GM23338 (cell line): ENCODE measurements at places on chromosomes 5 and 9.

DNA sequence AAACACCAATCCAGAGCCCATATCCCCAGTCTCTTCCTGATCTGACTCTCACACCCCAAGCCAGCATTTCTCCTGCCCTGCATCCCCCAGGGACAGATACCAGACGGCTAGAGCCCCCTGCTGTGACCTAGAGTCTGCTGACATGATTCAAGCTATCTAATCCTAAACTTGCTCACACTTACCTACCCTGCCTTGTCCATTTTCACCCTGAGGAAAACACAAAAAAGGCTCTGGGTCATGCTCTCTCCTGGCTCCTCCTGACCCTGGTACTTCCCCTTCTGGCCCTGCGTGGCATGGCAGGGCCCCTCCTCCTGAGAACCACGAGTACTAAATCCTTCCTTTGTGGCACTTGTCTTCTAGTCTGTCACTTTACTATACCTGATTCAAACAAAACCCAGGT is 2.8 kb upstream of the ARRDC1 start:
- DNase-seq, result no peak

GRCh38 chr9:35313916-35314315 is 152.1 kb downstream of the UNC13B start:
- DNase-seq, result peak; percentile 8

DNA sequence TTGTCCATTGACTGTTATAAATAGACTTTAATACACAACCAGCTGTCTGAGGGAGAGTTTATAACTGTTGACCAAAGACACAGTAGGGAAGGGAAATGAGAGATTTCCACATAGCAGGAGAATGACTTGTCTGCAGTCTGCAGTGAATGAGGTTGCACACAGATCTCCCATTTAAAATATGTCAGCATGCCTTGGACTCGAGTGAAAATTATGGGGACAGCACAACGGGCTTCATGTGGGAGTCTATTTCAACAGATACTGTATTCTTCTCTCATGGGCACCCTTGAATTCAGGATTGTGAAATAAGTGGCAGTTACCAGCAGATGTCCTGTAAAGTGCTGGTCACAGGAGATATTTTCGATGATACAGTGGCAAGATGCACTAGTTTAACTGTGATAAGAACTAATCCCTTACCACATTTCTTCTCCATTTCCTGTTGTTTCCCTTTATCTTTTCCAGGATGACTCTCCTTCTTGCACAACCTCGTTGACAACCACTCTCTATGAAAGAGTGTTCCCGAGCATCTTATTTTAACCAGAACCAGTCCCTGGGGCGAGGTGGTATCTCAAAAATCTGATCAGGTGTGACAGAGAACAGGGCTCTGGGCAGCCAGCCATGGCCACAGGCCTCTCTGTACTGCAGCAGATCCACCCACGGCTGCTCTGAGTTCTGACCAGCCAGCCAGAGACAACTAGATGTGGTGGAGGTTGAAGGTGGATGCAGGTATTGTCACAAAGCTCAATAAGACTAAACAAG is 51.5 kb upstream of the MAP3K1 start:
- no peak for DNase-seq

DNA sequence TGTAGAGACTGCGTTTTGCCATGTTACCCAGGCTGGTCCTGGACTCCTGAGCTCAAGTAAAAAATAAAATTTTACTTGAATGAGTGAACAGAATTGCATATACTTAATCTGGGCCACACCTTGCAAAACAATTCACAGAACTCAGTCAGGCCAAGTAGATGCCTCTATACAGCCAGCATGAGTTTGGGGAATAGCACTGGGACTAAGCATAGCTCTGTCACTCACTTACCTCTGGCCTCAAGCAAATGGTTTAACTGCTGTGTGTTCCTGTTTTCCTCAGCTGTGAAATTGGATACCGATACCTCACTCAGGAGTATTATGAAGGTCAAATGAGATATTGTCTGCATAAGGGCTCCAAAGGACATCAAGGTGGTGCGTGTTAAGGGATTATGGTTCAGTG is 10.9 kb upstream of the FRMPD1 start:
- no peak for DNase-seq

DNA sequence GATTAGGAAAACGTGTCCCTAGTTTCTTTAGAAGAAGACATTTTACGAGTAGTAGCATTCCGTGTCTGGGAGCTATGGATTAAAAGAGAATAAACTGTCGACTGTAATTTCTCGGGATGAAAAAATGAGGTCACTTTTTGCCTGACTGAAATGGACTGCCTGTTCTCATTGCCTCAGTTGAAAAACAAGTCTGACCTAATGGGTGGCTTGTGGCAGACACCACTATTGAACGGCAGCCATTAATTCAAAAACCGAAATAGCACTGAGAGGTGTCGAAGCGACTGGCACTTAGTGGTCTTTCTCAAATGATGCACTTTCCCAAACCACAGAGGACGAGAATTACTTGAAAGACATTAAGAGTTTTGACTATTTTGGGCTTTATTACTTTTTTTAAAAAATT is 35.4 kb downstream of the OSTF1 start:
- no peak for DNase-seq

GRCh38 chr9:6106711-6107339 is 91.4 kb upstream of the RANBP6 start:
- peak; percentile 70 for DNase-seq

- DNase-seq, result no peak
Measured at GRCh38 chr5:95262933-95263660, 21.8 kb downstream of the MCTP1 start.

GRCh38 chr9:15205632-15206420 is 101.2 kb downstream of the TTC39B start:
- no peak for DNase-seq

GRCh38 chr5:134555890-134556311 is 30.4 kb downstream of the JADE2 start:
- peak; percentile 75 for DNase-seq

- no peak for DNase-seq
Measured at GRCh38 chr5:26955161-26955560, 83.2 kb downstream of the CDH9 start.

DNA sequence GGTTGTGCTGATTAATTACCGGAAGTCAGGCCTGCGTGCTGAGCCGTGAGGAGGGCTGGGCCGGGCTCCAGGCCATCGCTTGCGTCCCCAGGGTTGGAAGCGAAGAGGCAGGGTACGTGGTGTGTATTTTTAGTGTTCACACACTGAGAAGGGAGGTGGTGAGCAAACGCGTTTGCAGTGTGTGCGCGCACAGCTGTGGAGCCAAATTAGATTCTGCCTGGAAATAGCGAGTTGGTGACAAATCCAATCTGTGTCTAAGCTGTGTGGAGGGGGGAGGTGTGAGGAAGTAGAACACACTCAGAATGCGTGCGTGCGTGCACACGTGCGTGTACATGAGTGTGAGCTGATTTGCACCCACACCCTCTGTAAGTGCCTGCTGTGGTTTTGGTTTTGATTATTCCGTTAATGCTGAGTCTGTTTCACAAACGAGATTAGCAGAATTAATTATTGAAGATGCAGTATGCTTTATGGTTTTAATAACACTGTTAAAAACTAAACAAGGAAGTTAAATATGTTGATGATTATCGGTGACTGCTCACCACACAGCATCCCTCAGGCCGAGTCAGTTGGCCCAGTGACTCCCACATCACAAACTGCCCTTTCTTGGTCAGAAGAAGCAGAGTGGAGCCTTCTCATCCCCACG is 111.8 kb upstream of the FCN2 start:
- DNase-seq, result no peak

DNA sequence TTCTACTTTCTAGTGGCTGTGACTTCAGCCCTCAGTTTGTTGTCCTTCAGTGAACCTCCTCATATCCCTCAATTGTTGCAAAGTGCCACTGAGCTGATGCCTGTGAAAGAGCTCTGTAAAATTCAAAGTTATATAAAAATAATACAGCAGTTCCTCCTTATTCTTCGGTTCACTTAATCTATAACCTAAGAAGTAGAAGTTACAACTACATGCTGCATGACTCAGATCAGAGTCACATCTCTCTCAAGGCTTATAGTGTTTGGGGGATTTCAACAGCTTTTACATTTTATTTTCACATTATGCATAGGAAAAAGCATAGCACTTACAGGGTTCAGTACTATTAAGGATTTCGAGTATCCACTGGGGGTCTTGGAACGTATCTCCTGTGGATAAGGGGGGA is 25.1 kb upstream of the GCNT1 start:
- DNase-seq, result no peak

DNA sequence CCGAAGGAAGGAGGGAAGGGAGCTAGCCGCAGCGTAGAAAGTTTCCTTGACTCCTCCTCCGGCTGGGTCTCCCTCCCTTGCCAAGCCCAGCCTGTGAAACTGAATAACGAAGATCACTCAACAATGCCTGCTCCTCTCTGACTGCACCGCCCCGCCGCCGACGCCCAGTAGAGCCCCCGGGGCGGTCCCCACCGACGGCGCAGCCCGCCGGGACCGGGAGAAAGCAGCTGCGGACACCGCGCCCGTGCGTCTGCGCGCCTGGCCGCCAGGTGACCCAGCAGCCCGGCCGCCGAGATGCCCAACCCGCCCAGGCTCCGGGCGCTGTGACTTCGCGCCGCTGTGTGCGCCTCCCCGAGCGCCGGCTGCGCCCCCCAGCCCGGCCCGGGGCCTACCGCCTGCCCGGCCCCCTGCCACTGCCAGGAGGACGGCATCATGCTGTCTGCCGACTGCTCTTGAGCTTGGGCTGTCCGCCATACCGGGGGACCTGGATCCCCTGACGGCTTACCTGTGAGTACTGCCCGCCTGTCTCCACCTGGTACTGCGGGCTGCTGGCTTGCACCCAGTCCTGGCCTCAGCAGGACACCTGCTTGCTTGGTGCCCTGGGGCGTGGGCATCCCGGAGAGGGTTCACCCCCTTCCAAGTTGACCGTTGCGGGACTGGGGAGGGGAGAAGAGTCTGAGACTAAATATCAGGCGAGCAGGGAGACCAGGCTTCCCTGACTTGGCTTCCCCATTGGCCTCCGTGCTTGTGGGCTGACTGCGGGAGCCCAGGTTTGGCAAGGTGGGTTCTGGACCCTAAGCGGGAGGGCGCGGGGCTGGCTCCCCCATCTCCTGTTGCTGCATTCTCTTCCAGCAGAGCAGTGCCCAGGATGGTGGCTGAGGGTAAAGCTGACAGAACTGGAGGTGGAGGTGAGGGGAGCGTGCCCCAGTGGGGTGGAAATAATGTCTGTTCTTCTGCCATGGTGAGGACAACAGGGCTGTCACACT is 26.2 kb upstream of the SPTLC1 start:
- DNase-seq, result peak; percentile 68

- DNase-seq, result no peak
Measured at GRCh38 chr5:138661291-138661960, 86.2 kb upstream of the HSPA9 start.

DNA sequence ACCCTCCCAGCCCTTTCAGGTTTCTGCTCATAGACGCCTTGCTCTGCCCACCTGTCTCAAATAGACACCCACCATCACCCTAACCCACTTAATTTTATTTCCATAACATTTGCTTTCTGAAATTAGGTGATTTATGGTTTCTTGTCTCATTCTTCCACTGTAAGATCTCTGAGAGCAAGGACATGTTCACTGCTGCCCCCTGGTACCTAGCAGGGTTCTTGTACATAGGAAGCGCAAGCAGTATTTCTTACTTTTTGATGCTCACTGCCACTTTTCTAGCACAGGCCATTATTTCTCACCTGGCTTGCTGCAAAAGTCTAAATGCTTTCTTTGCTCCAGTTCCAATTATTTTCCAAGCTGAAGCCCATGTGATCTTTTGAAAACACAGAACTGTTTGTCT is 16.8 kb downstream of the C9orf57 start:
- DNase-seq, result no peak

GRCh38 chr5:172524573-172525021 is 70.3 kb upstream of the SH3PXD2B start:
- DNase-seq, result no peak

GRCh38 chr5:146902471-146902870 is 23.9 kb upstream of the PPP2R2B start:
- DNase-seq, result no peak

DNA sequence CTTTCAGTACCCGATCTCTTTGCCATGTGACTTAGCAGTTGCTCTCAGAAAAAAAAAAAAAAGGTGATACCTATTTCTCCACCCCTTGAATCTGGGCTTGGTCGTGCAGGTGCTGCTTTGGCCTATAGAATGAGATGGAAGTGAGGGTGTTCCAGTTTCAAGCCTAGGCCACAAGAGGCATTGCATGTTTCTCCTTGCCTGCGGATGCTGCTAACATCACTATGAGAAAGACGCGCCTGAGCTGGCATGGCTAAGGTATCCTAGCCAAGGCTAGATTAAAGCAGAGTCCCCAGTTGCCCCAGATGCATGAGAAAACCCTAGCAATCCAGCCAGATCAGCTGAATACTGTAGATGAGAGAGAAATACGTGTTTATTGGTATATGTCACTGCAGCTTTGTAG is 14.7 kb upstream of the CSF1R start:
- peak; percentile 48 for DNase-seq

GRCh38 chr9:74681906-74682305 is 184.8 kb downstream of the RORB start:
- DNase-seq, result no peak

- DNase-seq, result no peak
Measured at GRCh38 chr5:41334221-41334620, 120.9 kb upstream of the C6 start.

GRCh38 chr5:53873235-53873634 is 312.8 kb downstream of the NDUFS4 start:
- no peak for DNase-seq

DNA sequence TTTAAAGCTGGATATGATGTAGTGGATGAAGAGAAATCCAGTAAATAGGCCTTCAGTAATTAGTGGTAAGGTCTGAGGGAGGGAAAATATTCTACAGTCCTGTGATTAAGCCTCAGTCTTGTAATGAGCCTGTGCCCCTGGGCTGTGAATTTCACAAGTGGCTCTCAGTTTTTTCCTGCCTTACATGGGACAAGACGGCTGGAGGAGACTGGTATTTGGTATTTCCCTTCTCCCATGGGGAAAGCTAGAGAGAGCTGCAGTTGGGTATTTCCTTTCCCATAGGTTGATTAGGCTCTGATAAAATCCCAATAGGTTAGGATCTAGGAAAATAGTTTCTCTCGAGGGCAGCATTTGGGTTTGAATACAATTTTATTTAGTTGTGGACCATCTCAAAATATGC is 62.2 kb upstream of the GNA14 start:
- no peak for DNase-seq

DNA sequence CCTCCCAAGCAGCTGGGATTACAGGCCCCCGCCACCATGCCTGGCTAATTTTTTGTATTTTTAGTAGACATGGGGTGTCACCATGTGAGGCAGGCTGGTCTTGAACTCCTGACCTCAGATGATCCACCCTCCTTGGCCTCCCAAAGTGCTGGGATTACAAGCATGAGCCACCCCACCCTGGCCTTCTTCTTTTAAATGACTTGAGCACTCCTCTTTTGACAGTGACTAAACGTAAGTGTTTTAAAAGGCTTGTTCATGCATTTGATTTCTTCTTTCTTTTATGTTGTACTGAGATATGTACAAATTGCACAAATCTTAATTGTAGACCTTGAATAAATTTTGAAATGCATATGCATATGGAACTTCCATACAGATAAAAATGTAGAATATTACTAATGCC is 337.9 kb downstream of the CETN3 start:
- no peak for DNase-seq

- no peak for DNase-seq
Measured at GRCh38 chr5:152187668-152188067, 217.4 kb downstream of the NMUR2 start.

GRCh38 chr5:154164249-154164581 is 26.3 kb upstream of the GALNT10 start:
- no peak for DNase-seq

- no peak for DNase-seq
Measured at GRCh38 chr5:39946356-39947045, 521.7 kb upstream of the DAB2 start.

- no peak for DNase-seq
Measured at GRCh38 chr9:113343732-113344231, 3.7 kb upstream of the WDR31 start.
